Thoracic aorta (tissue), 2 donors: ENCODE measurements at places on chromosomes 6 and 20. TPM values are rescaled to one million over a fixed set of nuclear protein-coding genes. Genes with fewer than 3 reads are reported as not detected.

Gene PABPC1L
- total RNA-seq, result 33.2 TPM

DNA sequence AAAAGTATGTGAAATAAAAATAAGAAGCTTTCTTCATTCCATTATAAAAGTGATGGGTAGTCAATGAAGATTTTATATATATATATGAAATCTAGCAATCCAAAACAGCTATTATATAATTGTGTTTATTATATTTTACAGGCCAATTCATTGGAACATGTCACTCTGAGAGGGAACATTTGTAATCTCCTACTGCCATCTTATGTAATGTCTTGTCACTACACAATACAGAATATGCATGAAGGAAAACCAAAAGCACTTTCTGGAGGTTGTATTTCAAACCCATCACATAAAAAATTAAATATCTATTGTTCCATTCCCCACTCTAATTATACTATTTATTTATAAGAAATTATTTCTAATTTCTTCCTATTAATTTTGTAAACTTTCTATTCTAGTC, 31.5 kb upstream of the IRAK1BP1 start:
- H3K27me3 ChIP-seq, result no peaks in the 10 kb centered on the region
- no peak overlapping the region for H3K4me3 ChIP-seq
- no peak overlapping the region for H3K27ac ChIP-seq
- peaks cover 13% of the 10 kb centered on the region for H3K4me1 ChIP-seq
- H3K36me3 ChIP-seq, result no peaks in the 10 kb centered on the region
- DNase-seq, result no peak

- no peak overlapping the region for H3K4me3 ChIP-seq
- no peaks in the 10 kb centered on the region for H3K27me3 ChIP-seq
- H3K36me3 ChIP-seq, result no peaks in the 10 kb centered on the region
- H3K27ac ChIP-seq, result no peak overlapping the region
- DNase-seq, result no peak
Observed at GRCh38 chr6:122714059-122714458, 65.5 kb upstream of the FABP7 start.

Gene RAET1G
- not detected for total RNA-seq

DNA sequence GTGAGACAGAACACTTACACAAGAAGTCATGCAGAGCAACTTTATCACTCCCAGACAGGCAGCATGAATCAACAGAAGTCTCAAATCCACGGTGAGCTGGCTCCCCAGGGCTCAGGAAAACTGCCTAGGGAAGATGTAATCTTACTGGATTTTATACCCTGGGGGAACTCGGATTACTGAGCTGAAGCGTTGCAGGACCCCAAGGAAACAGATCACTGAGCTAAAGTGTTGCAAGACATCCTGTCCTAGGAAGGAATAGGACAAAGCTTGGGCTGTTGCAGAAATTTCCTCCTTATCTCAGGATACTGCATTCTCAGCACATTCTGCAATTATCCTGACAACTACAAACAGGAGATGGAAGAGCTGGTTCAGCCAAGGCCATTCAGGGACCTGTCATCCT, 224.8 kb downstream of the TFAP2A start:
- no peaks in the 10 kb centered on the region for H3K27me3 ChIP-seq
- no peaks in the 10 kb centered on the region for H3K36me3 ChIP-seq

DNA sequence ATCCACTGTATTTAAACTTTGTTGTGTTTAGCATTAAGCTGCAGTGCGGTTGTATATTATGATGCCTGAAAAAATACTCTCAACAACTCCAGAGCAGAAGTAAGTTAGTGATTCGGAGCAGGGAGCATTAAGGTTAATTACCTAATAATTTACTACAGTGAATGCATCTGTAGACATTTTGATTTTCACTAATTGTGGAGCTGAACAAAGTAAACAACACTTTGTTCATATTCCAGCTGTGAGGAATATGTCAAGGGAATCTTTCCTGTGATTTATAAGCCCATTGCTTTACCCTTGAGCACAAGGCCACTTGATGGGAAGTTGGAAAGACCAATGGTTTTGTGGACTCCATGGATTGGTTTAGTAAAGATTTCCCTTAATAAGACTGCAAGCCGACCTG, 77.1 kb downstream of the CBLN4 start:
- no peak for DNase-seq
- no peaks in the 10 kb centered on the region for H3K27me3 ChIP-seq
- no peak overlapping the region for H3K27ac ChIP-seq
- no peak overlapping the region for H3K4me3 ChIP-seq

- H3K4me3 ChIP-seq, result no peak overlapping the region
- H3K27ac ChIP-seq, result peak overlapping the region; percentile 75
- no peaks in the 10 kb centered on the region for H3K27me3 ChIP-seq
- no peak for DNase-seq
- peaks cover 3% of the 10 kb centered on the region for H3K36me3 ChIP-seq
- H3K4me1 ChIP-seq, result peaks cover 14% of the 10 kb centered on the region
Observed at GRCh38 chr20:13736436-13737191, 48.1 kb downstream of the ESF1 start.
